CD4-positive, alpha-beta memory T cell (primary cell): ENCODE measurements at places on chromosomes 2 and 18.

DNA sequence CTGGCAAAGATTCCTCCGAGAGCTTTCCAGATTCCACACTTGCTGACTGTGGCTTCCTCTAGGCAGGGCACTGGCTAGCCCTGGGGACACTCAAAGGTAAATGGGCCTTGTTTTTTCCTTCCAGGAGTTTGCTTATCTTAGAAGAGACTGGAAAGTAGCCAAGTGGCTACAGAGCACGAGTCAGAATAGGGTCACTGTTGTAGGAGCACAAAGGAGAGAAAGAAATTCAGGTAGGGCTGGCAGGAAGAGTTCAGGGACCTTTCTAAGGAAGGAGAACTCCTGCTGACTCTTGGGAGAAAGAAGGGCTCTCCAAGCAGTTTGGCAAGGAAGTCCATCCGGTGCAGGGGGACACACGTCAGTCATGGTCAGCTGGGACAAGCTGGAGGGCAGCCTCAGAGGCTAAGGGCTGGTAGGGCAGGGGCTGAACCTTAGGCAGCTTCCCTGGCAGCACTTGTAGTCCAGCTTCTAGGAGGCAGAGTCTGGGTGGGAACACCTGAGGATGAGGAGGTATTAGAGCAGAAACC lies 39.5 kb downstream of the NIFK start:
- no peak for DNase-seq

DNA sequence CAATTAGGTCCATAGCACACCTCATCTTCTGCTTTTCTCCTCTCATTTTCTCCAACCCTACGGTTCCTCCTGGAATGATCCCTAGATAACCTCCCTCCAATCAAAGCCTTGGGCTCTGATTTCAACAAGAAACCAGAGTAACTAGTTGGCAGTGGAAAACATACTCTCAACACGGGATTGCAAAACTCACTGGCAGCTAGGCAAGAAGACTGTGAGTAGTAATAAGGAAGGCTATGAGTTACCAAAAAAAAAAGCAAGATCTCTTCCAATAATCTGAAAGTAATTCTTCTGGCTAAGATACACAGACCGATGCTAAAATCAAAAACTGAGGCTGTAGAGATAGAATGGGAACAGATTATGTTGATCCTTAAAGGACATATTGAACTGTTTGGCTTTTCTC lies 28.4 kb upstream of the CCDC102B start:
- no peak for DNase-seq

- no peak for DNase-seq
These were observed 117.1 kb downstream of the ZNF407 start for GRCh38 chr18:74714791-74715190.

DNA sequence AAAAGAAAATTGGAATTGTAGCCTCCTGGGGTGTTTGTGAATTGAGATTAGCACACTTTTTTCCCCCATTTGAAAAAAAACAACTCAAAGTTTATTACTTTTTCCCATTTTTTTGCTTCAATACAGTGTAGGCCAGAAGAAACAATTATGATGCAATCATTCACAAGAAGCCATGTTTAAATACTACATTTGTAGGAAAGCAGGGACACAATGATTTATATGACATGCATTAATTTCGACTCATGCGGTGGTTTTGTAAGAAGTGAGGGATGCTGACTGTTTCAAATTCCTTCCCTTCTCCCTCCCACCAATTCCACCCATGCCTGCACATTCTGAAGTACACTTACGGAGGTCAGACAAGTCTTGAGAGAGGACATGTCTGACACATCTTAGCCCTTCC lies 774.2 kb upstream of the FSHR start:
- DNase-seq = no peak

DNA sequence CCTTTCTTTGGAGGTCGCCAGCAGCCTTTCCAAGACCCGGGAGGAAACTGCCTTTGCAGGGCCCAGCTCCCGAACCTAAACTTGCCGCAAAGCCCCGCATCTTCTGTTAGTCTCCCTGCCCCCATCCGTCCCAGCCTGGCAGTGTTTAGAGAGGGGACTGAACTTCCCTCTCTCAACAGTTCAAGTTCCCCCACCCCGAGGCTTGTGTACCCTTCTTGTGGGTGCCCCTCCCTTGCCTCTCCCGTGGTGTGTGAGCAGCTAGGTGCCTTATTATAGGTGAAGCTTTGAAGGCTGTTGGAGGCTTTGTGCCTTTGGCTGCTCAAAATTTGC lies 1.4 kb downstream of the LBH start:
- peak; percentile 80 for DNase-seq

GRCh38 chr2:177698281-177698680 lies 305.7 kb downstream of the AGPS start:
- DNase-seq = no peak

- no peak for DNase-seq
These were observed 78.6 kb upstream of the RANBP2 start for GRCh38 chr2:108640731-108641130.

- DNase-seq = no peak
These were observed 949.8 kb upstream of the LRATD1 start for GRCh38 chr2:13682540-13683272.

GRCh38 chr2:200308546-200309295 lies 2.2 kb downstream of the SPATS2L start:
- no peak for DNase-seq

- no peak for DNase-seq
These were observed 127.0 kb upstream of the CCDC195 start for GRCh38 chr2:224843141-224843540.

GRCh38 chr18:55672574-55673361 lies 84.8 kb upstream of the TCF4 start:
- DNase-seq = no peak

DNA sequence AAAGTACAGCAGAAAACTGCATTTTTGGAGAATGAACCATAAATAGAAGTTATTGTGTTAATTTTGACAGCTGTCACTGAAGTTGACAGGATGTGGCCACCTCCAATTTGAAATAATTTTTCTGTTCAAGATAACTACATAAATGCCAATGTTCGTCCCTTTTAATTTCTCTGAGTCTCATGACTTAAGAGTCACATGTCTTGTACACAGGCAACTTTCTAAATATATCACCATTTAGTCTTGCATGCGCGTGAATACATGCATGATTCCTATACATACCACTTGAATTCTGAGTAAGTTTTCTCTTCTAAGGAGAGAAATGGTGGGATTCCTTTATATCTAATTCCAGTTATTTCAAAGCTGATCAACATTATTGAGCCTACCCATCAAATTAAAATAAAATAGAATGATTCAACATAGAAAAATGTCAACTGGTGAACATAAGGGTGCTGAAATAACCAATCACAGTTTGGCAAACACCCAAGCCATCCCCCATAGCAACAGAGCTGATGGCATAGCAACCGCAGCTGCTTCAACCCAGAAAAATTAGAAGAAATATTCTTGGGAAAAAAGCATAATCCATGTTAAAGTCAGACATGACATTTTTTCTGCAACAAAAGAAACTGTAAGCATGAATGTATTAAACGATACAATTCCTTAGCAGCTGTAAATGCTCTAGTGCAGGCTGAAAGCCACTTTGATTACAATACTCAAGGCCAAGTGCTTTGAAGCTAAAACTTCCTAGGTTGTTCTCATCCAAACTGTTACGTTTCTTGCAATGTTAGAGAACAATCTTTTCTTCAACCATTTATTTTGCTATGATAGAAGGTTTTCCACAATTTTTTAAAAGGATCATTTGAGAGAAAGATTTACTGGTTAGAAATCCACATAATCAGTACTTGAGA lies 282.7 kb downstream of the DLGAP1 start:
- no peak for DNase-seq

GRCh38 chr2:67399144-67399543 lies 2.0 kb downstream of the ETAA1 start:
- no peak for DNase-seq

GRCh38 chr2:166180951-166181812 lies 53.4 kb upstream of the SCN1A start:
- no peak for DNase-seq

DNA sequence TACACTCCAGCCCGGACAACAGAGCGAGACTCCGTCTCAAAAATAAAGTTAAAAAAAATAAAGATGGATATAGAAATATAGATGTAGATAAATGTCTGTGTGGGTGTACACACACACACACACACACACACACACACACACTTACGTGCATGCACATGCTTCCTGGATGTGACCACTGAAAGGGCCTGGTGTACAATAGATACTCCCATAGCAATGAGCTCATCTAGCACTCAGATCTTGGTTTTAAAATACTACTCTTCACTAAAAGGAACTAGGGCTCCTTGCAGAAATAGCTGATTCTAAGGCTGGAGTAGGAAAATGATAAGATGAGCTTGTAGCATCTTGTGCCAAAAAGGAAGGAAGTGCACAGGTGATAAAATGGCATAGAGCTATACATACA lies 39.1 kb downstream of the ROCK2 start:
- DNase-seq = no peak

DNA sequence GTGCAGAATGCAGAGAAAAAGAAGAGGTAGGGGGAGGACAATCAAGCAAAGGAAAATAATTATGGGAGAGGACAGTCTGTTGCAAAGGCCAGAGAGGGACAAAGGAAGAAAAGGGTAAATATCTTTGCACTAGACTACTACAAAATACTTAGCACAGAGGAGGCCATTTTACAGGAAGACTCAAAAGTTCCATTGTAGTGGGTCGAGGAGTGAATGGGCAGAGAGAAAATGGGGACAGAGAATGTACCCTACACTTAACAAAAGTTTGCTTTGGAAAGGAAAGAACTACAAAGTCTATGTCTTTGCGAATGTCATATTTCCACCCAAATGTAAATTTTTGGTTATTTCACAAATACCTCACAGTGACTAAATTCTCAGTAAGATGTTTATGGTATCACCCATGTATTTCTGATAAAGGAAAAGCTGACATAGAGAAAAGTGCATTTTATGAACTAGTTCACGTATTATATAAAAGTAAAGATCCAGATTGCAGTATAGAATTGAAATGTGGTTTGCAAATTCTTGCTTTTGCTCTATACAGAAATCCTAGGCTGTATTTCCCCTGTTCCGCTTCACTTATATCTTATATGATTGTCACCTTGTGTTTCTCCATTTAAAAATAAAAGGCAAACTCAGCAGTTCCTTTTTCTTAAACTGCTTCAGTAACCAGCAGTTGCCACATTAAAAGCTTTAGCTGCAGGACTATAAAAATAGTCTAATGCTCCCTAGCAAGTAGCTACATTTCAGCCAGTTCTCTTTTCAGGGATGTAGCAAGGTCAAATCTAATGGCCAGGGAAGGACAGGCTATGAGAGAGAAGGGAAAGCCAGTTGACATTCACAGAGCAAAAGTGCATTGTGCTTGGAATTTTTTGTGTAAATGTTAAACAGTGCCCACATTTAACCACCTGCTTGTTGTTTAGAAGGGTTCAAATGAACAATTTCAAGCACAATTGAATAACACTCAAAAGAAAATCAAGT lies 79.7 kb upstream of the CYTIP start:
- DNase-seq = no peak

DNA sequence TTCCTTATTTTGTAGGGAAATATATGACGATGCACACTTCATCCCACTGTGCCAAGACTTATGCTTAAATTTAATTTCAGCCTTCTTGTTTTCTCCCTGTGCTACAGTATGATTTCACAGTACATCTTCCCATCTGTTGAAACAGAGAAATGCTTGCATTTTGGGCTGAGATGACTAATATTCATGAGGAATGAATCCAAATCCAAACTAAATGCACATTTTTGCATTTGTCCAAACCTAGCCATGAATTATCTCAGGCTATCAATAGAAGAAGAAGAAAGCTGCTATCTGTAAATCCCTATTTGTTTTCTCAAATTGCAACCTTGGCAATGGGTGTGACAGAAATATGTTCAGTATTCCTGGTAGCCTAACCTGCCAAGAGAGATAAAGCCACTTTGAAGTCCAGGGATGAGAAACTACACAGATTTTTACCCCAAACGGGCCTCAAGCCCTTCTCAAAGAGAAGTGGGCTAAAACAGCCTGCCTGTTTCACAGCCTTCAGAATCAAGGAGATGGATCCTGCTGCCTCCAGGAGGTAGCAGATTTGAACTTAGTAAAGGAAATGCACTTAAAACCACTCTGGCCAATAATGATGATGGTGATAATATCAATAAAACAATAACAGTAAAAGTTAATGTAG lies 306.9 kb upstream of the NT5C1B start:
- no peak for DNase-seq

DNA sequence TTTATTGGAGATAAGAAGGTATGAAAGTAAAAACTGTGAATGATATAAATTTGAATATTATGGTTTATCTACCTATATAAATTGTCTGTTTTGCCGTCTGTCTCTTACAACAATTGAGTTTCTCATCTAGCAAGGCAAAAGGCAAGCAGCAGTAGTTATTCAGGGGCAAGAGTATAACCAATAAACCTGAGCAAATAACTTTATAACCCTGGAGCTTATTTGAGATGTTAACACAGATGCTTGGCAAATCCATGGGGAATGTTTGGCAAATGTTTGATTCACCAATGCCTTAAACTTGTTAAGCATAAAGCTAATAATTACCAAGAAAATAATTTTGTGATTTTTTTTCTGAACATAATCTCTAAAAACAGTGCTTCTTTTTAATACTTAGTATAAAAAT lies 9.9 kb upstream of the EPHA4 start:
- DNase-seq = no peak

DNA sequence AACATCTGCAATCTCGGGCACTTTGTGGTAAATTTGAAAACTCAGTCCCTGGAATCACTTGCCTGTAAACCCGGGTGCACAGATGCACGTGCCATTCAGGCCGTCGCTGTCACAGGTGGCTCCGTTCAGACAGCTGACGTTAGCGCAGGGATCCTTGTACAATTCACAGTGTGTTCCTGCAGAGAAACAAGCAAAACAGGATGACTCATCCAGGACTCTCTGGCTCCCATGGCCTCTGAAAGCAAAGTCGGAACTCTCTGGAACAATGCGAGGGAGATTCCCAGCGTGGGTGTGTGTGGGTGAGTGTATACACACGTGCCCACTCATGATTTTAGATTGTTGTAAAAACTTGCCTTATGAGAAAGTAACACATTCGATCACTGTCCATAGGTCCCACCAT lies 136.1 kb upstream of the PID1 start:
- DNase-seq = no peak

- no peak for DNase-seq
These were observed 86.2 kb upstream of the RAB6C start for GRCh38 chr2:129893244-129893643.

DNA sequence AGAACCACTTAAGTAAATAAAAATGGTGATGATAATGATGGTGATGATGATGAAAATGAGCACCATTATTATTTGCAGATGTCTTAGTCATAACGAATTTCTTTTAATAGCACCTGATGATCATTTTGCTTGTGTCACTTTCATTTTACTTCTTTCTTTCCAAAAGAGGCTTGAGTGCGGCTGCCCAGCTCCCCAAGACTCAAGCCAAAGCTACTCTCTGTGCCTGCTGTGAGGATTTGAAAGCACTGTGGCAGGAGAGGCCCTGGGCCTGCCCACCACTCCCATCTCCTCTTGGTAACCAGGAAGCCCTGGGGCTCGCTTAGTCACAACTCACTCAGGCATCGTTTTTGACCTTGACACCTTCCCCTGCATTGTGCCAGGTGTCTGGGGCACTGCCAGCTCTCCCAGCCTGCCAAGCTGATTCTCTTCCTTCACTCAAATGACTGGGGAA lies 41.2 kb downstream of the RPL37A start:
- no peak for DNase-seq
